Inflammatory macrophage treated with lipopolysaccharide for 4 hours (primary cell): ENCODE measurements at places on chromosomes 5 and 9.

GRCh38 chr5:94993491-94993890, 291.4 kb downstream of the MCTP1 start:
- no peak for DNase-seq

DNA sequence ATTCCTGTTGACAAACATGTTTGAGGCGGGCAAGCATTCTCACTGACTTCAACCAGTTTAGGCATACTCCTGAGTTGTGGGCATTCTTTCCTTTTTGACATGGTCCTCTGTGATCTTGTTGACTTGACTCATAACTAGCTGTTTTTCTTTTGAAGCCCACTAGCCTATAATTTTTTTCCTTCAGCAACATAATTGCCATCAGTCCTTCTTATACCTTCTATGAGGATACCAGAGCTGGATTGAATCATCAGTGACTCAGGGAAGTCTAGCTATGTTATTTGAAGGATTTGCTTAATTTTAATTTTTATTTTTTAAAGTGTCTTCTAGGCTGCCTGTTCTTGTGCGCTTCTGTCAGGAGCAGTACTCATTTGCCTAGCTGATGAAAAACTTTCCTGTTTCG, 259.5 kb downstream of the NR3C1 start:
- DNase-seq, result no peak

GRCh38 chr5:131589510-131590348, 45.3 kb downstream of the RAPGEF6 start:
- DNase-seq, result peak; percentile 40

- DNase-seq, result no peak
Observed at GRCh38 chr9:72665421-72665820, 144.0 kb downstream of the TMC1 start.

DNA sequence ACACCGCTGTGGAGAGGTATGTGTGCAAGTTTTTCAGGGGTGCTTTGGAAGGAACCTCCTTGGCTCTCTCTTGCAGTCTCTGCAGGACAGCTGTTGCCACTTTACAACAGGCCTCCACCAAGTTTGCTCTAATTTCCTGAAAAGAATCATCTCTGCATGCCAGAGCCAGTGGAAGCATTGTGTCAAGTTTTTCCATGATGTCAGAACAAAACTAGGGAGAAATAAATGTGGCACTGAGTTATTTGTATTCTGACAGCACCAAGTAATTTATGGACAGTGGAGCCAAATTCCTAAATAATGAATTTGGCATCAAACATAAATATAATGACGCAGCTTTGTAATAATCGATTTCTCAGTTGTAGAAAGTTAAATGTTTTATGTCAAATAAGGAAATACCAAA, 146.9 kb downstream of the KIAA0825 start:
- no peak for DNase-seq

DNA sequence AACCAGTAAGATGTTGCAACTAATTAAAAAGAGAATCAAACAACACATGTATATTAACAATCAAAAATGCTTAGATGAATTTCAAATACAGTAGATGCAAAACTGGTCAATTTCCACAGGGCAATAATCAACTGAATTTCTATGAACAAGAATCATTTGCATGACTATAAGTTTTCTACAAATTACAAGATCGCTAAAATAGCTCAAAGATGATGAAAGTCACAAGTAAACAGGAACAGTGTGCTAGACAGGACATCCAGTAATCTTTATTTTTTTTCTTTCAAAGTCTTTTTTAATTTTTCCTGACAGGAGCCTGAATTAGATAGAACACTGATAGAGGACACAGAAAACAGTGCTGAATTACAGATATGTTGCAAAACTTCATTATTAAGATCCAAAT, 608.2 kb upstream of the DAB2 start:
- no peak for DNase-seq

DNA sequence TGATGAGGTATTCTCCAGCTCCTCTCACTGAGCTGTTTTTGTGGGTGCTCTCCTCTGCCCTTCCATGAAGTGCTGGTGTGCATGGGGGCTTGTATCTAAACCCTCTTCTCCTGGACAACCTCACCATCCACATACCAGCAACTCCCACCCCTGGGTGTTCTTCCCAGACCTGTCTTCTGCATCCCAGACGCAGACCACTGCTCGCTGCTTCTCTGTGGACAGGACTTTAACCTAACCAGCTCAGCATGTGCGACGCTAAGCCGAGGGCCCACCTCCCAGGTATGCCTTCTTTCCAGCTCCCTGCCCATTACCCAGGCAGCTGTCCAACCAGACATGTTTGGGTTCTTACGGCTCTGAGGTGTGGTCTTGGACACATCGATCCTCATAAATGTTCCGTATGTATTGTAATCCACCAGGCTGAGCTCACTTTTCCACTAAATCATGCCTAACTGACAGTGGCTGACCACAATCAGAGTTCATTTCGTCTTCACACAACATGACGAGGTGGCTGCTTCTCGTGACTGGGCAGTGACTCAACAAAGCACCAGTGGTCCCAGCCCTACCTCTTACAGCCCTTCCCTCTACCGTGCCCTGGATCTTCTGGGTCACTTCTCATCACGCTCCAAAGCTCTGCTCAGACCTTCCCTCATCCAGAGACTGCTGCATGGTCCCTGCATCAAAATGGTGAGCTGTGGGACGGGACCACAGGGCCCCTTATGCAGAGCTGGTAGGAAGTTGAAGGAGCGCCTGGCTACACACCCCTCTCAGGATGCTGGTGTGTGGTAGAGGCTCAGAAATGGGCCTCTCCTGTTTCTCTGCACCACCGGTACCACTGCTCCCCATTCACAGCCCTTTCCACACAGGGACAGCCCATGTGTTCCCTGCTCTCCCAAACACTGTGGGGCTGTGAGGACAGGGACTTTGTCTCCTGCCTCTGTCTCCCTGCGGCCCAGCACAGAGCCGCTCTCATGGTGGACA, 9.6 kb upstream of the PTGES2 start:
- no peak for DNase-seq

- DNase-seq, result no peak
Observed at GRCh38 chr5:126334760-126335159, 88.4 kb upstream of the GRAMD2B start.

GRCh38 chr5:20157089-20157488, 169.1 kb upstream of the CDH18 start:
- no peak for DNase-seq

GRCh38 chr5:80151890-80152289, 104.0 kb downstream of the SERINC5 start:
- no peak for DNase-seq

GRCh38 chr5:116454417-116454927, 120.2 kb downstream of the SEMA6A start:
- DNase-seq, result peak; percentile 83

GRCh38 chr5:138685193-138685745, 68.0 kb upstream of the CTNNA1 start:
- peak; percentile 70 for DNase-seq

DNA sequence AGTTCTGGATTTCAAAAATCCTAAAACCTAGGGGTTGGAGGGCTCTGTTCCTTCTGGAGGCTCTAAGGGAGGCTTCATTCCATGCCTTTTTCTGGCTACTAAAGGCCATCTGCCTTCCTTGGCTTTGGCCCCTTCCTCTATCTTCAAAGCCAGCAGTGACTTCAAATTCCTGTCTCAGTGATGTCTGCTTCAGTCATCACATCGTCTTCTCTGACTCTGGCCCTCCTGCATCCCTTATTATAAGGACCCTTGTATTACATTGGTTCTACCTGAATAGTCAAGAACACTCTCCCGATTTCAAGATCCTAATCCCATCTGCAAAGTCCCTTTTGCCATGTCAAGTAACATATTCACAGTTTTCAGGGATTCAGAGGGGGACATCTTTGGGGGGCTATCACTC, 60.3 kb downstream of the GNA14 start:
- no peak for DNase-seq

- DNase-seq, result no peak
Observed at GRCh38 chr9:107734256-107735013, 244.9 kb upstream of the KLF4 start.

DNA sequence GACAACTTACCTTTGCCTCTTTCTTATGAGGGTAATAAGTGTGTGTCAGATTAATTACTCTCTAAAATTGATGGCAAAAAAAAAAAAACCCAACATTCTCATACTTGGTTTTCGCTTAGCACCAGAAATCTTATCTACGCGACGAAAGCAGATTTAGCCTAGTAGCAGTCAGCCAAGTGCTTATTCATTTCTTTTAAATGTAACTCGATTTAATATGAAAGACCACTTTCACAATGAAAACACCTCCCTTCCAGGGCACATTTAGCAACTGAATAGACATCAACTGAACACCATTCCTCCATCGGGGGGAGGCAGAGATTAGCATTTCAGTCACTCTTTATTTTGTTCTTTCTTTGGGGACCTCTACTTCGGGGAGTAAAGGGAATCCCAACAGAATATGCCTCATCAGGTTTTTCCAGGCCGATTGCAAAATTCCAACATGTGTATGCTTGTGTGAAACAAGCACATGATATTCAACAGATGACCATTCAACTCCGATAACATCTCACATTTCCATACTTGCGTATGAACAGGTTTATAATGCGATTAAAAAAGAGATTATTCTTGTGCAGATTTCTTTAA, 124.1 kb upstream of the RETREG1 start:
- DNase-seq, result no peak

GRCh38 chr9:29332789-29333188, 1759.5 kb upstream of the C9orf72 start:
- DNase-seq, result no peak

DNA sequence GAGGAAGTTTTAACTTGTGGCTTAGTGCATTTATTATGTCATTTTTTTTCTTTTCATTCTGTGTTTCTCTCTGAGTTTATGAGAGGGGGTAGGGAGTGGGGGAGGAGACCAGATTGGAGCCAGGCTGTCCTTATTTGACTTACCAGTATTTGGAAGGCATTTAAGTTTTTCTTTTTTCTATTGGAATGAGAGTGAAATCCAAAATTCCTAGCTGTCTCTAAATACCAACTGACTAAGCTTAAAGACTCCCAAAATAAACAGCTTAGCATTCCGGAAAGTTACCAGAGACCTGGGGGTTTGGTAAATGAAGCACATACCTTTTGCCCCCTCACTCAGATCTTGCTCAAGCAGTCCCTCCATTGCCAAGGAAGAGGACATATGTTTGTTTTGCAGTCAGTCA, 581.9 kb upstream of the BRINP1 start:
- no peak for DNase-seq

GRCh38 chr5:93611976-93612854, 29.2 kb downstream of the NR2F1 start:
- no peak for DNase-seq

- no peak for DNase-seq
Observed at GRCh38 chr9:17484906-17485305, 94.0 kb upstream of the SH3GL2 start.

DNA sequence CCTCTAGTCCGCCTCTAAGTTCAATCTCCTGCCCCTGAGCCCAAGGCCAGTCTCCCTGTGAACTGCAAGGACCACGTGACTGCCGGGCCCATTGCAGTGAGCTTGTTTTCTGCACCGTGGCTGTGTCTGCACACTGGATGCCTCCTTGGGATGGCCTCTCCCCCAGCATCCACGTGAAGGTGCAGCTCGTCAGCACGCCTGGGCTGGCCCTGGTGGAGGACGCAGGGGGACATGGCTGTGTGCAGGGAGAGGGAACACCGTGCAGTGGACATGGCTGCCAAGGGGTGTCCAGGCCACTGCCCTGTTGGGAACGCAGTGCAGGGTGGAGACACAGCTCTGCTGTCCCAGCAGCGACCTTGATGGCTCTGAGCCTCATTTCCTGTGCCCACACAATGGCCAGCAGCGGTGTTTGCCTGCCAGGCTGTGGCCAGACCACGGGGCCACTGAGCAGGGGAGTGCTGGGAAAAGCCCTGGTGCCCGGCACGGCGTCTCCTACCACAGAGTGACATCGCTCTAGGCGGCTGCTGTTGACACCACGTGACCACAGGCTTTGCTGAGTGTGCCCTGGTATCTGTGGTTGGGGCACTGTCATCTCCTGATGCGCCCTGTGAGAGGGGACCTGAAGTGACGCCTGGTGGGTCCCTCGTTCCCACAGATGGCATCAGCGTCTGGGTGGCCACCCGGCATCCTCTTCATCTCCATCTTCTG, 26.9 kb upstream of the EXOC3 start:
- DNase-seq, result no peak

DNA sequence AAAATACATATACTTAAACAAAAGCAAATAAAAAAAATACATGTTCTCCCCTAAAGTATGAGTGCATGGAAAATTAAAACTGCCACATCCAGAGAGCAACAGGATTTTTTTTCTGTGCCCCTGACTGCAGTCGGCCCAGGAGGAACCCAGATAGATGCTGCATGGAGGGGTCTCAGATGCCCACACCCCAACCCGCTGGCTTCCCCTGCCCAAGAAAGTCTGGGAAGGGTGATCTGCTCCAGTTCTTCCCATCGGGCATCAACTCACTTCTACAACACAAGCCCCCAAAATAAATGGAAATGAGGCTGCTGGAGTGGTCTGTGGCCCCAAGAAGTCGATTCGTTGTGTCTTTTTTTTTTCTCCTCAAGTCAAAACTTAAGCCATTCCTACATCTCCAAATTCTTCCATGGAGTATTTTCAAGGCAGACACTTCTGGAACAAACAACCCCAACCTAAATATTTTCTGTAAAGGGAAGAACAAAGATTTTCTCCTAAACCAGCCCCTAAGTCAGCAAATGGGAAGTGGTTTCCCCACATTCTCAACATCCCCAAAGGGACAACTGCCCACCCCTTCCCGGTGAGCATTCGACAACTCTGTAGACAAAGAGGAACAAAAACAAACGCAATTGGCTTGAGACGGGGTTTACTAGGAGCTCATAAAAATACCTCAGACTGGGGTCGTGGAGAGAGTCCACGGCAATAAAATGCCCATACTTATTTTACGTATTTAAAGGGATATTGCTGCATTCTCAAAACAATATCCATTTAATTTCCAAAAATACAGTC, 46.7 kb downstream of the ROR2 start:
- DNase-seq, result peak; percentile 58

DNA sequence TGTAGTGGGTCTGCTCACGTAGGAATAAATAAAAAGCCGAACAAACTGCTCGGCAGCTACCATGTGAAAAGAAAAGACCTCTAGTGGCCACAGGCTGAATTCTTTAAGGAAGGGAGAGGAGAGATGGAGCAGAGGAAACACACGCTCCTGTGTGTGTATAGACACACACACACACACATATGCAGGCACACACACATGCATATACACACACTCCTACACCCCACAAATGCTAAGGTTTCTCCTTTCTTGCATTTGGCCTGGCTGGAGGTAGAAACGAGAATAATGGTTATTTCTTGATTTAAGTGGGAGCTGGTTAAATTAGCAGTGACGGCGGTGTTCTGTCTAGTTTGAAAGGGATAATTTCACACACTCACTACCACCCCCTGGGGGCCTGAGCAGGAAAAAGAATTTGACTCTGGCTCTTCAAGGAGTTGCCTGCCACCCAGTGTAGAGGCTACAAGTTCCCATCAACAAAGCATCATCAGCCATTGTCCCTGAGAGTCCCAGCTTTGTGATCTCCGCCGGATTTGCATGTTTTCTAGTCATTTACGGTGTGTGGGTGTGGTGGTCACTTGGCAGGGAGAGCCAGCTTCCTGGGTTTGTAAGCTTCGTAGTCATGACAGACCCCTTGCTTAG, at the start of gene INSYN2B:
Gene INSYN2B (minus strand): TSS at position 78 of the 636 bp plus-strand sequence. CDS start 96,597 bp downstream, outside the sequence.
- peak; percentile 56 for DNase-seq

DNA sequence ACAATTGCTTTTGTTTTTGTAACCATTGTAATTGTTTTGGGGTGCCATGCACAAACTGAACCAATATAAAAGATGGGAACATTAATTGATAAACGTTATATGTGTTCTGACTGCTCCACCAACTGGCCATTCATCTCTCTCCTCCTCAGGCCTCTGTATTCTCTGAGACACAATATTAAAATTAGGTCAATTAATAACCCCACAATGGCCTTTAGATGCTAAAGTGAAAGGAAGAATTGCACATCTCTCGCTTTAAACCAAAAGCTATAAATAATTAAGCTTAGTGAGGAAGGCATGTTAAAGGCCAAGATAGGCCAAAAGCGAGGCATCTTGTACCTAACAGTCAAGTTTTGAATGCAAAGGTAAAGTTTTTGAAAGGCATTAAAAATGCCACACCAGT, 448.4 kb upstream of the ITGA1 start:
- no peak for DNase-seq
